ENCODE measurements at places on chromosomes 2 and 18. TPM values are rescaled to one million over a fixed set of nuclear protein-coding genes. Genes with fewer than 3 reads are reported as not detected.

- H3K4me1 ChIP-seq, result no peaks in the 10 kb centered on the region
- H3K36me3 ChIP-seq, result no peaks in the 10 kb centered on the region
- H3K27ac ChIP-seq, result no peak overlapping the region
- no peak overlapping the region for H3K4me3 ChIP-seq
- no peaks in the 10 kb centered on the region for H3K27me3 ChIP-seq
These were observed 396.0 kb downstream of the STK39 start for GRCh38 chr2:167851323-167851860.

Gene ATP6V1B1
- total RNA-seq, result not detected

GRCh38 chr2:230636684-230637271 is 75.9 kb upstream of the CAB39 start:
- no peaks in the 10 kb centered on the region for H3K36me3 ChIP-seq
- no peak overlapping the region for H3K27ac ChIP-seq
- peaks cover 6% of the 10 kb centered on the region for H3K4me1 ChIP-seq
- no peaks in the 10 kb centered on the region for H3K27me3 ChIP-seq
- no peak overlapping the region for H3K4me3 ChIP-seq

GRCh38 chr2:224102991-224103390 is 63.9 kb upstream of the SERPINE2 start:
- DNase-seq, result no peak
- no peaks in the 10 kb centered on the region for H3K27me3 ChIP-seq
- H3K27ac ChIP-seq, result no peak overlapping the region
- no peaks in the 10 kb centered on the region for H3K4me1 ChIP-seq
- H3K36me3 ChIP-seq, result no peaks in the 10 kb centered on the region

GRCh38 chr18:56322406-56322805 is 316.0 kb downstream of the TXNL1 start:
- H3K36me3 ChIP-seq, result no peaks in the 10 kb centered on the region
- peaks cover 2% of the 10 kb centered on the region for H3K4me1 ChIP-seq
- no peaks in the 10 kb centered on the region for H3K27me3 ChIP-seq

Gene ICOS
- total RNA-seq, result 0.35 TPM

Gene MC5R
- total RNA-seq, result not detected

- no peaks in the 10 kb centered on the region for H3K27me3 ChIP-seq
- H3K4me1 ChIP-seq, result peaks cover 60% of the 10 kb centered on the region
- H3K4me3 ChIP-seq, result peak within 1 kb of the TSS; percentile 90
- DNase-seq, result peak; percentile 96
- peak within 1 kb of the TSS; percentile 96 for H3K27ac ChIP-seq
These were observed at the start of gene LBH for GRCh38 chr2:30231212-30231995. LBH (plus strand) TSS chr2:30231534; CDS start chr2:30231739, 205 bp downstream.

DNA sequence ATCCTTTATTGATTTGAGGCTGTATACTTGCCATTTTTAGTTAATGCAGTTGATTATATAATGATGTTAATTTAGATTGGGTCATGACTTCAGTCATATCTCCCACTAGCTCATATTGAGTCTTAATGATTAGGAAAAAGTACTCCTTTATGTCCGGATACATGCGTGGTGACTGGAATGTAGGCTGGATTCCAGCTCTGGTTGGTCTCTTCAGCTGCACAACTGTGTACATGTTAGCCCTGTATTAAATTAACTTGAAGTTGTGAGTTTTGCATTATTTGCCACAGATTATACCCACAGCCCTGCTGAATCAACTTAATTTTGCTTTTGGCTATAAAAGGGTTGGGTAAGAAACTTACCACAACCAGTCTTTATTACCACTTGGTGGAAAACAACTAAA is 22.5 kb downstream of the MOB4 start:
- H3K27ac ChIP-seq, result no peak overlapping the region
- no peak overlapping the region for H3K4me3 ChIP-seq
- peaks cover 65% of the 10 kb centered on the region for H3K36me3 ChIP-seq
- peaks cover 9% of the 10 kb centered on the region for H3K4me1 ChIP-seq

DNA sequence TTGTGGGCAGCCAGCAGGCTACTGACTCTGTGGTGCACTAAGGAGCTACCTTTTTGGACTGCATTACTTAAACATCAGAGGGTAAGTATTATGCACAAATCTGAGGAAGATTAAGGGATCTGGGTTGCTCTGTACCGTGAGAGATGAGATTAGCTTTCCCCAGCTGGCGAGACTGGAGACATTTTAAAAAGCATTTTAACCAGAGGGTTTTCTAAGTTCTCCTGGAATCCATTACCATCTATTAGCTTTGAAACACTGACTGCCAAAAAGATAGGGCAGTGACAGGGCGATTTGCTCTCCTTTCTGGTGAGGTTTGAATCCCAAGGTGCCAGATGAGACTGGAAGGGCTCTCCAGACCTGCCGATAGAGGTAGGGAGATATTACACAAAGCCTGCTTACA is 63.2 kb downstream of the LYPD6 start:
- H3K27ac ChIP-seq, result no peak overlapping the region
- no peaks in the 10 kb centered on the region for H3K4me1 ChIP-seq
- no peak for DNase-seq
- H3K36me3 ChIP-seq, result no peaks in the 10 kb centered on the region
- peaks cover 2% of the 10 kb centered on the region for H3K27me3 ChIP-seq

DNA sequence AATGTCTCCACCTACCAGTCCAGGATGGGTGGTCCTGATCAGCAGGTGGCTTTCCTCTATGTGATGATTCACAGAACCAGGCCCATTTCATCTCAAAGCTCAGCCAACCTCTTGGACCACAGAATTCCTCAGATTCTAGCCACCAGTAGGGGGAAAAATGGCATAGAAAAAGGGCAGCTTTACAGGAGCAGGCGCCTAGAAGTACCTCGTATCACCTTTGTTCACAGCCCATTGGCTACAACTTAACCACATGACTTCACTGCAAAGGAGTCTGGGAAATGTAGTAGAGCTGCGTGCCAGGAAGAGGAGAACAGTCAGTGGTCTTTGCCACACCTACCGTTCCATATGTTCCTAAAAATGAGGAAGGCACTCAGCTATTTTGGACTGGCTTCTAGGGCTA is 62.8 kb upstream of the DTNA start:
- DNase-seq, result no peak
- H3K4me3 ChIP-seq, result no peak overlapping the region
- H3K4me1 ChIP-seq, result no peaks in the 10 kb centered on the region
- no peaks in the 10 kb centered on the region for H3K27me3 ChIP-seq
- no peak overlapping the region for H3K27ac ChIP-seq

Gene IL36A
- not detected for total RNA-seq

Gene VWA3B
- total RNA-seq, result not detected

Gene SERPINB7
- not detected for total RNA-seq

- DNase-seq, result no peak
- no peak overlapping the region for H3K4me3 ChIP-seq
- H3K4me1 ChIP-seq, result no peaks in the 10 kb centered on the region
- H3K27me3 ChIP-seq, result no peaks in the 10 kb centered on the region
- no peak overlapping the region for H3K27ac ChIP-seq
- no peaks in the 10 kb centered on the region for H3K36me3 ChIP-seq
These were observed 80.3 kb downstream of the VAPA start for GRCh38 chr18:9994026-9994570.

Gene DSG4
- not detected for total RNA-seq

Gene MYO5B
- 0.33 TPM for total RNA-seq

Gene ADRA2B
- 0.38 TPM for total RNA-seq

DNA sequence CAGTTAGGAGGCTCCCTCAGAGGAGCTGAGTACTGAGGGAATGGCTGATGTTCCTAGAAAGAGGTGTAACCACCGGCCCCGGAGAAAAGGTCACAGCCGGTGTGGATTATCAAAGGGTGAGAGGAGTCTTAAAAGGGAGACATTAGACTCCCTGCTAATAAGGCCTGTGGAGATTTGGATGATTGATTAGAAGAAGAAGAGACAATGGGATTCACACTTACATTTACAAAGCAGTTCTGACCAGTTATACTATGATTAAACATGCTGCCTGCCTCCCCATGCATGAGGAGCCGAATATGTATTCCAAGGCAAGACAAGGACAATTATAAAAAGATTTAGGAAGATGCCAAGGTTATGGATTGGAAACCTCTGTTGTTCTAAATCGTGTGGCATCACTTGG is 302.4 kb downstream of the SLC4A3 start:
- H3K36me3 ChIP-seq, result no peaks in the 10 kb centered on the region
- no peak overlapping the region for H3K4me3 ChIP-seq
- no peak for DNase-seq
- H3K27me3 ChIP-seq, result no peaks in the 10 kb centered on the region
- no peak overlapping the region for H3K27ac ChIP-seq
- no peaks in the 10 kb centered on the region for H3K4me1 ChIP-seq

- H3K36me3 ChIP-seq, result no peaks in the 10 kb centered on the region
- no peak overlapping the region for H3K4me3 ChIP-seq
- DNase-seq, result no peak
These were observed 5.6 kb upstream of the FIGN start for GRCh38 chr2:163741435-163741834.

Gene KIAA2012
- total RNA-seq, result not detected

DNA sequence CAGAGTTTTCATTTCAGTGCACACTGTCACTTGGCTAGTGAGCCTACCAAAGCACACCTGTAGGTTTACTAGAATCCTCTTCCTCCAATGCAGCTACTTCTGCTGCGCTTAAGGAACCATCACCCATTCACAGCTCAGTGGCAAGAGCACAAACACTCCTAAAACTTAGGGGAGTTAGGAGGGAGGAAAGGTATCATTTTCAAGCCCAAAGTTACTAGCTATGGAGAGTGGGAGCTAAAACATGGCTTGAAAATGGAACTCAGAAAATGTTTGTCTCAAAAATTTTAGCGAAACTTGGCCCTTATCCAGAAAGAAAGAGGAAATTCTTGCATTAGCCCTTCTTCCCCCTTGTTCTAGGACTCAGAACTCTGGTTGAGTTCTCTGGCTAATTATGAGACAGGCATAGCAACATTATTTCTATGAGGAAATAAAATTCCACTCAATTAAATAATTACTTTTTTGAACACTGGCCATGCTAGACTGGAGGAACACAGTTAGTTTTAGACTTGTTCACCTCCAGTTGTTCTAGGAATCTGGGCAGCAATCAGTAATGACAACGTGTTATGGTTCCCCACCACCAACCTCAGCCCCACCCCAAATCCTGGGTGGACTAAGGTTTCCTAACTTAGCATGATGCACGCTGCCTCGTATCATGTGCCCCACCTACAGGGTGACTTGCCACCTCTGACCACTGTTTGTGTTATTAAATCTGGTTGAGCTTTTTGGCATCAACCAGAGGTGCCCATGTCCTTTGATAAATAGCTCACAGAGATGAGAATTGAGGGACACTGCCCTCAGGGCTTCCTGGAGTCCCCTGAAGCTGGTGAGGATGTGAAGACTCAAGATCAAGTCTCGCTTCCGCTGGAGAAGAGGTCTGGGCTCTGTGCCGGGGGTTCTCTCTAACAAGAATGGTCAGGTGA is 32.8 kb downstream of the LPIN2 start:
- peak overlapping the region; percentile 93 for H3K27ac ChIP-seq
- DNase-seq, result peak; percentile 61
- peaks cover 46% of the 10 kb centered on the region for H3K4me1 ChIP-seq
- peak overlapping the region; percentile 29 for H3K4me3 ChIP-seq
- no peaks in the 10 kb centered on the region for H3K27me3 ChIP-seq
- no peaks in the 10 kb centered on the region for H3K36me3 ChIP-seq

DNA sequence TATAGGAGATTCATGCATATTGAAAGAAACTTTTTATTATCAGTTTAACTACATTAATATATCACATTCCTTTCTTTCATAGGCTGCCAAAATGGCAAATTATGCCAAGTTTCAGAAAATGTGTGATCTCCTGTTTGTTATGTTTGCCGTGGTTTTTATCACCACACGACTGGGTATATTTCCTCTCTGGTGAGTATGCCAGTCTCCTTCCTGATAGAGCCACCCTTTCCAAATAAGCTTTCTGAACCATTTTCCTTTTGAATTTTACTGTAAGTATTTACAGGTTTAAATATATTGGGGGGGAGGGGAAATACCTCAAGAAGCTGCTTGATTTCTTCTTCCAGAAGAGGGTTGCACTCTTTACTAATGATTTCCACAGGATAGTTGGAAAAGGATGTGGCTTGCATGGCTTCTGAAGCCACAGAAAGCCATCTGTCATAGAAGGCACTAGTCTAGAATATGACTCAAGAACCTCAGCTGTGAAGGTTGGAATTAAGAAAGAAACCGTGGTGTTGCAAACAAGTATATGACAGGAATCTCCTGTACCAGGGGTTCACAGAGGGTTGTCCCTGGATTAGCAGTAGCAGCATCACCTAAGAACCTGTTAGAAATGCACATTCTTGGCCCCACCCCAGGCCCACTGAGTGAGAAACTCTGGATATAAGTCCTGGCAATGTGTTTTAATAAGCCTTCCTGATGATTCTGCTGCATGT is 84.5 kb upstream of the NOSTRIN start:
- H3K4me3 ChIP-seq, result no peak overlapping the region
- H3K27me3 ChIP-seq, result no peaks in the 10 kb centered on the region
- DNase-seq, result no peak
- peaks cover 5% of the 10 kb centered on the region for H3K36me3 ChIP-seq

GRCh38 chr2:217199255-217199630 is 339.4 kb upstream of the TNP1 start:
- H3K27ac ChIP-seq, result no peak overlapping the region
- no peak overlapping the region for H3K4me3 ChIP-seq
- no peaks in the 10 kb centered on the region for H3K4me1 ChIP-seq

Gene RIT2
- not detected for total RNA-seq

DNA sequence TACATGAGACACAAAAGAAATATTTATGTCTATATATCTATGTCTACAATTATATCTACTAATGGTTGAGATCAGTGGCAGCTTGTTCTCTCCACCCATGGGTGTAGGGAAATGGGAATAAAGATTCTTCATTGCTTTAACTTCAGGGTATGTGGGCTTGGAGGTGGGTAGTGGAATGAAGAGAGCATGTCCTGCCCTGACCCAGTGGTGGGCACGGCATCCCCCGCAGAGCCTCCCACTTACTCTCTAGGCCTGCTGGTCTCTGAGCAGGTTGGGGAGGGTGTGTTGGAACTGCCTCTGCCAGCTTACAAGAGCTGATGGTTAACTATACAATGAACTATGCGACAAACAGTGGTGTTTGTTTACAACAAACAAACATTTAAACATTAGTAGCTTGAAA is 152.5 kb upstream of the SKOR2 start:
- H3K27me3 ChIP-seq, result no peaks in the 10 kb centered on the region
- H3K4me3 ChIP-seq, result no peak overlapping the region
- no peak for DNase-seq
- H3K4me1 ChIP-seq, result no peaks in the 10 kb centered on the region
- H3K27ac ChIP-seq, result no peak overlapping the region

GRCh38 chr2:23789012-23789411 is 137.9 kb downstream of the ATAD2B start:
- no peak overlapping the region for H3K27ac ChIP-seq
- no peak overlapping the region for H3K4me3 ChIP-seq
- H3K27me3 ChIP-seq, result no peaks in the 10 kb centered on the region
- DNase-seq, result no peak
- peaks cover 18% of the 10 kb centered on the region for H3K36me3 ChIP-seq

DNA sequence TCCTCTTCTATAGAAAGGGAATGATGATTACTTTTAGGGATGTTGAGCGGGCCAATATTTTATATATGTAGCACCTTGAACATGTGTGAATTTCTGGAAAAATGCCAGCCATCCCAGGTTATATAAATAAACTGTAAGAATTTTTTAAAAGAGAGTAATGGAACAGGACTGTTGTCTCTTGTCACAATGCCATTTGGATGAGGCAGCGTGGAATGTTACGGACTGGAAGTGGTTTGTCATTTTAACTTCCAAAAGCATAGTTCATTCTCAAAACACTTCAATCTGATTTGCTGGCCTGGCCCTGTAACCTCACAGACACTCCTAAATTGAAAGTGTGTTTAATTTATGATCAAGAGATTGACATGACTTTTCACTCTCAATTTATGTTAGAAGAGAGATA is 70.8 kb downstream of the TPGS2 start:
- H3K4me3 ChIP-seq, result no peak overlapping the region
- H3K36me3 ChIP-seq, result no peaks in the 10 kb centered on the region
- H3K27ac ChIP-seq, result no peak overlapping the region
- H3K27me3 ChIP-seq, result no peaks in the 10 kb centered on the region

Gene COL5A2
- total RNA-seq, result 0.68 TPM

Gene LYG2
- not detected for total RNA-seq

Gene DRC1
- not detected for total RNA-seq

Data from natural killer cell (primary cell).